ENCODE measurements at places on chromosomes 11 and 22. TPM values are rescaled to one million over a fixed set of nuclear protein-coding genes. Genes with fewer than 3 reads are reported as not detected.

The ST14 gene
- 0.07 TPM for total RNA-seq

The ELP4 gene
- total RNA-seq: 21.3 TPM

The BRSK2 gene
- 0.20 TPM for total RNA-seq

The HYOU1 gene
- 354 TPM for total RNA-seq

The DGAT2 gene
- total RNA-seq: 0.49 TPM
